SJSA1 (cell line): ENCODE measurements at places on chromosomes 4 and X. TPM values are rescaled to one million over a fixed set of nuclear protein-coding genes. Genes with fewer than 3 reads are reported as not detected.

DNA sequence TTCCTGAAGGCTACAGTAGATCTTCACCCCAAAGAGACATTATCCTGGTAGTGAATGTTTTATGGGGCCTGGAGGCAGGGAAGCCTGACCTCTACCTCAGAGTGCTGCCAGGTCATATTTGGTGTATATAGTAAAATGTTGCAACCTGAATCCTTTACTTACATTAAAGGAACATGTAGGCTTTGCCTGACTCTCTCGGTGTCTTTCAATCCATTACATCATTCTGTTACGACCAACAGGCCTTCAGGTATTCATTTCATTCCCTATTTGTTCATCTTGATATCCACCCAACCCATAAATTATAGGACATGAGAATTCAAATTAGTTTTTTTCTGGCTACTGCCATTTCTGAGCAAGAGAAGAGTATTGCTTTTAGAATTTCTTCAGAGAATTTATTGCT, 116.5 kb downstream of the CFAP299 start:
- H3K36me3 ChIP-seq, result no peaks in the 10 kb centered on the region
- no peaks in the 10 kb centered on the region for H3K27me3 ChIP-seq
- no peak overlapping the region for H3K27ac ChIP-seq
- H3K4me3 ChIP-seq, result no peak overlapping the region
- peaks cover 4% of the 10 kb centered on the region; the same call in 1 of the 2 replicates for H3K4me1 ChIP-seq
- DNase-seq, result no peak

Gene GPRASP3
- 0.22 and 0.68 TPM in 2 replicates for total RNA-seq

DNA sequence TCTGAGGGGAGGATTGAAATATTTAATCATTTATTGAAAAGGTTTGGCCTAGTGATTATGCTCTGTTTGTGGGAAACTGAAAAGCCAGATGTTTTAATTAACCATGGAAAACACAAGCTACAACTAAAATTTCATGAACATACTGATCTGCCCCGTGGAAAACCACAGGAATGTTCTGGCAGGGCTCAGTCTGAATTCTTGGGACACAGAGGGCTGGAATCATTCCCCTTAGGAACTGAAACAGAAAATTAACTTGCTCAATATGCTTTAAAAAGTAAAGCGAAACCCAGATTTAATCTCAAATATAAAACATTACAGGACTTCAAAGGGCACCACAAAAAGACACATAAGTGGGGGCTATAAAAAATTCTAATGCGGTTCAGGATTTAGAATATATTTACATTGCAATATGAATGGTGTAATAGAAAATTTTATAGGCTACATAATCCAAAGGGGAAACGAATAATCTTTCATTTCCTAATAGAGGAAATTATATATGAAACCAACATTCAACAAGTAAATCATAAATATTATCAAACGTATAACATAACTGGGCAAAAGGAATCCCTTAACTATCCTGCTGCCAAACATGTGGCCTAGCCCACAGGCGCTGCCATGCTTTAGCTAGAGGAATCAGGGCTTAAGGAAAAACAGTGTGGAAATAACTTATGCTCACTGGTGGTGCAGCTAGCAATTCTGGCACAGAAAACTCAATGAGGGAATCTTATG, 70.9 kb downstream of the APBB2 start:
- H3K27me3 ChIP-seq, result no peaks in the 10 kb centered on the region
- no peaks in the 10 kb centered on the region for H3K36me3 ChIP-seq
- H3K27ac ChIP-seq, result peak overlapping the region; percentile 94
- no peak overlapping the region for H3K4me3 ChIP-seq

- DNase-seq, result no peak
- H3K27ac ChIP-seq, result no peak overlapping the region
- H3K4me3 ChIP-seq, result no peak overlapping the region
- no peaks in the 10 kb centered on the region for H3K4me1 ChIP-seq
- no peaks in the 10 kb centered on the region for H3K36me3 ChIP-seq
- H3K27me3 ChIP-seq, result no peaks in the 10 kb centered on the region
These were observed 74.9 kb upstream of the PCDH19 start for GRCh38 chrX:100484971-100485370.

GRCh38 chr4:8675383-8675782, 82.8 kb downstream of the CPZ start:
- no peaks in the 10 kb centered on the region for H3K4me1 ChIP-seq
- no peaks in the 10 kb centered on the region for H3K27me3 ChIP-seq
- DNase-seq, result no peak
- H3K4me3 ChIP-seq, result no peak overlapping the region
- H3K36me3 ChIP-seq, result no peaks in the 10 kb centered on the region

DNA sequence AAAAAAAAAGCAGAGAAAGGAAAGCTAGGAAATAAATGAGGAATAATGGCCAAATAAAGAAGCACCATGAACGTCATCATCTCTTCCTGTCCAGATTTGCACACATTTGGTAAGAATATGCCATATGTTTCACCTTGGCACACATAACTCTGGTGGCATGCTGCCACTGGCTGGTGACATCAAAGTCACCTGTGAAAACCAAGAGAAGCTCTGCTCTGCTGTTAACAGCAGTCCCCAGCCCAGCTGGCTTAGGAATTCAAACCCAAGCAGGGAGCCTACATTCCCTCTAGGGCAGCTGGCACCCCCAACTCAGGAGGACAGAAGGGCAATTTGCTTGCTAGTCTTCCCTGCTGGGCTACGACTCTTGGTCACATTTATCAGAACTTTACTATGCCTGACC, 77.6 kb downstream of the RASL11B start:
- no peaks in the 10 kb centered on the region for H3K36me3 ChIP-seq
- H3K27me3 ChIP-seq, result no peaks in the 10 kb centered on the region
- peaks cover 11% of the 10 kb centered on the region for H3K4me1 ChIP-seq
- DNase-seq, result no peak
- no peak overlapping the region for H3K27ac ChIP-seq
- no peak overlapping the region for H3K4me3 ChIP-seq
